Kidney epithelial cell (primary cell): ENCODE measurements at places on chromosomes 1 and 21.

DNA sequence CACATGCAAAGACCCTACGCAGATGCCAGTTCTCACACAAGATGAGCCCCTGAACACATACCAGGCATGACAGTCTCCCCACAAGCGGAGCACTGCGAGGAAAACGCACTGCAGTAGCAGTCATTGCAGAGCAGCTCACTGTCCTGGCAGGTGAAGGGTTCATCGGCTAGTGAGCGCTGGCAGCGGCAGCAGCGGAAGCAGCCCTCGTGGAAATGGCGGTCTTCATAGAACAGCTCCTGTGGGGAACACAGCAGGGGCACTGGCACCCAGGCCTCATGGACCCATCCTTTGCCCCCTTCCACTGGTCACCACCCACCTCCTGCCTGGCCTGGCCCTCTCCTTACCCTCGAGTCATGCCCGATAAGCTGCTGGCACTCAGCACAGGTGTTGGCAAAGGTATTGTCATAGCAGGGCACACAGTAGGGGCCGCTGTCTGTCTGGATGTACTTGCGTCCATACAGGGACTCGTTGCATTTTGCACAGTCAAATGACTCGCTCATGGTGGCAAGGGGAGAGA is 6.3 kb downstream of the FHL3 start:
- DNase-seq: no peak

- DNase-seq: no peak
Measured at GRCh38 chr1:15094719-15095495, 58.6 kb upstream of the TMEM51 start.

DNA sequence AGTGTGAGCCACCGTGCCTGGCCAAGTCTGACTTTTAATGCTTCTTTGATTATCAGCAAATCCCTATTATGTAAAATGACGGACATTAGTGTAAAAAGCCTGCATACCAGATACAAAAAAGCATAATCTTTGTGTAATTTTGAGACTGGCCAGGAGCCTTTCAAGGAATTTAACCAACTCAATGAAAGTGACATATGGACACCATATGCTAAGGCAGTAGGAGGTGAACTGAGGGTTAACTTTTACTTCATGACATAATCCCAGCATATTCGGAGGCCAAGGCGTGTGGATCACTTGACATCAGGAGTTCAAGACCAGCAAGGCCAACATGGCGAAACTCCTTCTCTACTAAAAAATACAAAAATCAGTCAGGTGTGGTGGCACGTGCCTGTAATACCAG is 94.6 kb downstream of the EIF4G3 start:
- no peak for DNase-seq

DNA sequence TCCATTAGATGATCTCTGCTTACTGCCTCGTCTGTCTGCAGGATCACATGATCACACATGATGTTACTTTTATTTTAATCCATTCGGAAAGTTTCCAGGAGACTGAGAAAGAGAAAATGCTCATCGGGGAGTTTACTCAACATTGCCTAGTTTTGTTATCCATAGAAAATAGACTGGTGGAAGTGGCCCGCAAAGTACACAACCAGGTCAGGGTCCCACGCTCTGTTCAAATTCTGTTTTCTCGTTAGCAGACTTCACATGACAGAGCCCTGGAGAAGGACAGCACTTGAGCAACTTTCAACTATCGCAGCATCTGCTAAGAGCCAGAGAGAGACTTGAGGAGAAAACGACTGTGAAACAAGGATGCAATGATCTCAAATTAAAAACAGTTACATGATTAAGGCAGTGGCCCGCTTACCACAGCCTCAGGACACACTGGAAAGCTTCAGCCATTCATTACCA is 44.2 kb downstream of the ADAMTS1 start:
- no peak for DNase-seq

GRCh38 chr1:12314333-12314903 is 84.6 kb downstream of the VPS13D start:
- no peak for DNase-seq

DNA sequence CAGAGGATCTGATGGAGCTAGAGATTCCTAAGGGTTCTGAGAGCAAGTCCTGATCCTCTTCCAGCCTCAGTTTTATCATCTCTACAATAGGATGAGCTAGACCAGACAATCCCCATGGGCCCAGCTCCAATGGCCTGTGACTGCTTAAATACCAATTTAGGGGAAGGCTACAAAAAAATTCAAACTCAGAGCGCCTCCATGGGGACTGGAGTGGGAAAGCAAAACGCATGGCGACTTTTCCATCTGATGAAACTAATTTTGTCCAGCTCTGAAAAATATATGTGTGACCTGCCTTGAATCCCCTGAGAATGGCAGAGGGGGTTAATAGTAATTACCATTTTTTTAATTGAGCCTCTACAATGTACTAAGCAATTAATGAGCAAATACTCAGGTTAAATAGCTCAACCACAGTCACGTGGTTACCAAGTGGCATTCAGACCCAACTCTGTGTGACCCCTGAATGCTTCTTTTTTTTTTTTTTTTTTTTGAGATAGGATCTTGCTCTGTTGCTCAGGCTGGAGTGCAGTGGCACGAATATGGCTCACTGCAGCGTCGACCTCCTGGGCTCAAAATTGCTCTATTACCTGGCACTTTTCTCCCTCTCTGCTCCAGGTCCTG is 8.4 kb downstream of the EXTL1 start:
- DNase-seq: no peak

GRCh38 chr1:206892351-206892984 is 4.8 kb upstream of the IL24 start:
- DNase-seq: no peak

DNA sequence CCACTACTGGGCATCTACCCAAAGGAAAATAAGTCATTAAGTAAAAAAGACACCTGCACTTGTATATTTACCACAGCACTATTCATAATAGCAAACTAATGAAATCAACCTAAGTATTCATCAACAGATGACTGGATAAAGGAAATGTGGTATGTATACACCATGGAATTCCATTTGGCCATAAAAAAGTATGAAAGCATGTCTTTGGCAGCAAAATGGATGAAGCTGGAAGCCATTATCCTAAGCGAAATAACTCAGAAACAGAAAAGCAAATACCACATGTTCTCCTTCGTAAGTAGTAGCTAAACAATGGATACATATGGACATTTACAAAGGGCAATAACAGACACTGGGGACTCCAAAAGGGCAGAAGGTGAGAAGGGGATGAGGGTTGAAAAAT is 485.7 kb upstream of the BRINP3 start:
- DNase-seq: no peak

DNA sequence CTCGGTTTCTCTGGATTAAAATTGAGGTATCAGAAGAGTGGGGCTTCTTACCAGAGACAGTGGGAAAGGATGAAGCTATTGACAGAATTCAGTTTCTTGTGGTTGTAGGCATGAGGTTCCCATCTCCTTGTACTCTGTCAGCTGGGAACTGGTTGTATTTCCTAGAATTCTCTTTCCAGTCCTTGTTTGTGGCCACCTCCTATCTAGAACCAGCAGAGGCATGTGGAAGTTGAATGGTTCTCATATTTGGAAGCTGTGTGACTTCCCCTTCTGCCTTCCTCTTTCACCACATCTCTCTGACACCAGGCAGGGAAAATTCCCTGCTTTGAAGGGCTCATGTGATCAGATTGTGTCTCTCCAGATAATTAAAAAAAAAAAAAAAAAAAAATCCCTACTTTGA is 457.7 kb upstream of the ADAMTS5 start:
- DNase-seq: no peak

GRCh38 chr1:85975912-85976371 is 180.6 kb downstream of the COL24A1 start:
- no peak for DNase-seq

DNA sequence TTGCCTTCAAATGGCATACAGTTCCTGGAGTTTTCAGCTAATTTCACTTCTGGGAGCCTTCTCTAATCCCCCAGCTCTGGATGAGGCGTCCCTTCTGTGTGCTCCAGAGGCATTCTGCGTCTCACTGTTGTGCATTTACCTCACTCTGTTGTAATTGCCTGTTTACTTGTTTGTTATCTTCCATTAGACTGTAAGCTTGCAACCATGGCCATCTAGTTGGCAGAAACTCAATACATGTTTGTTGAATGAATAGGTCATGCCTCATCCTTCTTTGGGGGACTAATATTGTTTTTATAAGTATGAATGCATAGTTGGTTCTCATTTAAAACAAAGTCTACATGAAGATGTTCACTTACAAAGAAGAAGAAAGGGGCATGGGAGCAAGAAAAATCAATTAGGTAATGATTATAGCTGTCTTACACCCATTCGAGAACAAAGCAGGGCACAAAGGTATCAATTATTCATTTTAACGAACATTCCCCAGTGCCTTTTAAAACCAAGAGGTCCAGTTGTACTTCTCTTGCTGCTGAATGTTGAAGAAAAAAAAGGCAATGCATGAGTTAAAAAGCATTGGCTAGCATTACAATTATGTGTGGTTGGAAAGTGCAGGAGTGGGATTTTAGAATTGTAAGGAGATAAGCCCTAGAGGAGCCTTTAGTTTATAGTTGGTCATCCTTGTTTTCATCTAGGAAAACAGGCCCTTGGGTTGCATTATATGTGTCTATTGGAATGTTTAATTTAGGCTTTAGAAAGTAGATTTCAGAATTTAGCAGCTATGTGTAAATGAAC is 6.0 kb downstream of the RGL1 start:
- no peak for DNase-seq

DNA sequence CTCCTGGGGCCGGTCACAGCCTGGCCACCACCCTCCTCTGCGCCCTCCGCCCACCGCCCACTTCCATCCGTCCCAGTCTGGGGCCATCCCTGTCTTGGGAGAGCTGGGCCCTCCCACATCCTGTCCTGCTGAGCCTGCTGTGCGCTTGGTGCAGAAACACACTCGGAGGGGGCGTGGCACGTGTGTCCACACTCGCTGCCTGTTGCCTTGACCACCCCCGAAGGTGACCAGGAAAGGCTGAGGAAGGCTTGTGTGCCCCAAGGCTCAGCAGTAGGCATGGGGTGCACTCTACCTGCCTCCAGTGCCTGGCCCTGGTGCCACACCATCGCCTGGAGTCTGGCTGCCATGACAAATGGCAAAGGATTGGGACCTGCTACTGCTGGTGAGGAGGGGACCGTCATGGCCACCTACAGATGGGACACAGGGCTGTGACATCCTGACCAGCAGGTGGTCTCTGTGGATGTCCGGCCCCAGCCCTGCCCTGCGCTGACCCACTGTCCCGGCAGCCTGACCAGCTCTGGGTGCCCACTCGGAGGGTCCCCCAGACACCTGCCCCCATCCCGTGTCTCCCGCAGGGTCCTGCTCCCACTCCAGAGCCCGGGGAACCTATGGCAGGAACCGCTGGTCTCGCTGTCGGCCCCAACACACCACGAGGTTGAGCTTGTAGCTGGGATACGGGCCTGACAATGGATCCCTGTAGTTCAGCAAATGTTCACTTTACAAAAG is 23.2 kb upstream of the PTTG1IP start:
- no peak for DNase-seq

- no peak for DNase-seq
Measured at GRCh38 chr1:29679316-29679715, 443.0 kb downstream of the PTPRU start.

DNA sequence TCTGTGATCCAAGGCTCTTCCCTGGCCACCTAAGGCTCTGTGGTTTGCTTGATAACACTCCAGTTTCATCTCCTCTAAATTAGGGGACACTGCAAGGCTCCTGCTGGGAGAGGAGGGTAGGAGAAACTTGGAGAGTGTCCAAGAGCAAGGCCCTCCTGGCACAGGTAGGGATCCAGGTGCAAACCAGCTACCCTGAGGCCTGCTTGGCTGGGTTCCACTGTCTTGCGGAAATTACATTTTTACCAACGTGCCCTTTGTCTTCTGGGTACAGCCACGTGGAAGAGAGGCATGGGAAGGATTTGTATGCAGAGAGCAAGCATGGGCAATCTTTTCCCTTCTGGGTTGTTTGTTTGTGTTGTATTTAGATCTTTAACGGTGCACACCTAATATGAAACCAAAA is 132.5 kb downstream of the PRDM2 start:
- DNase-seq: no peak

GRCh38 chr1:115300087-115300876 is 37.8 kb downstream of the NGF start:
- DNase-seq: no peak

GRCh38 chr1:217191441-217191840 is 439.4 kb downstream of the GPATCH2 start:
- DNase-seq: no peak

DNA sequence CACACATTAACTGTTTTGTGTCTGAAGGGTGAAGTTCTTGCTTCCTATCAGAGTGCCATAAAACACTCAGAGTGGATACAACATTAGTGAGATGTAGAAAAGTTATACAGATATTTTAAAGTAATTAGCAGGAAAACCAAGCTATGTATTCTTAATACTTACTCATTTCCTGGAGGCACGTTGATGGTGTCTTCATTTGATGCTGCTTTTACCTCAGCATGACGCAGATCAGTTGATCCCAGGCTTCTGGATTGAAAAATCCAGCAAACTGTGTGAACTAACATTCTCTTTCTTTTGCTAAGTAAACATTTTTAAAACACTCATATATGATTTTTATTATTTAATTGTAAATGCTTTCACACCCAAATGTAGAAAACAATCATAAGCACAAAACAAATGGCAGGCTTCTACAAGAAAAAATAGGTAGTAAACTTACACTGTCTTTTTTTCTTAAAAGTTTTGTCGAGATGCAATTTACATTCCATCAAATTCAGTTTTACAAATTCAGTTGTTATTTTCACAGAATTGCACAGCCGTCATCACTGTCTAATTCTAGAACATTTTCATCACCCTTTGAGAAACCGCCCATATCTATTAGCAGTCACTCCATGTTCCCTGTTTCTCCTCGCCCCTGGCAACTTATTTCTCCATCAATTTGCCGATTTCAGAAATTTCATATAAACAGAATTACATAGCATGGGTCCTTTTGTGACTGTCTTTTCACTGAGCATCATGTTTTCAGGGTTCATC is 198.9 kb downstream of the LRRC7 start:
- no peak for DNase-seq

DNA sequence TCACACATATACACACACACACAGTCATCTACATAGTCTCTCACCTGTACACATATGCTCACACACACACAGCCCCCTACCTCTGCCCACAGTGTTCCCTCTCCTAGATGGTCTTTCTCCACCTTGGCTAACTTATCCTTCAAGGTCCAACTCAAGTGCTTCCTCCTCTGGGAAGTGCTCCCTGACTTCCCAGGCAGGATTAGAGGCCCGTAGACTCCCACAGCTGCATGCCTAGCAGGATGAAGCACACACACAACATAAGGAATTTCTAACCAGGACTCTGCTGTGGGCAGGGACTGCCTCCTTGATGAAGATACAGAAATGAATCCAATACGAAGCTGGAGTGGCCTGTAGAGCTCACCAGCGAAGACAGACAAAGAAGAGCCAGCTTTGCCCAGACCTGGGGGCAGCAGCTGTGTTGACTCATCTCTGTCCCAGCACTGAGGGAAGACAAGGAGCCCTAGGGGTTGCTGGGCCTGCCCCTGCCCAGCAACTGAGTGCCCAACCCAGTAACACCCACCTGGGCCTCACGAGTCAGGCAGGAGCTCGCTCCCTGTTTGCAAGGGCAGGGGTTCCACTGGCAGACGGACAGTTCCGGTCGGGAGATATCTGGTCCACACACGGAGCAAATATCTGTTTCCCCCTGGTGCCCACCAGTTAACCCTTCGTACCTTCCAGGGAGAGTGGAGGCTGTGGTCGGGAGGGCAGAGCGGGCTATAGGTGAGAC is 100.8 kb downstream of the DMRTB1 start:
- DNase-seq: no peak

- DNase-seq: no peak
Measured at GRCh38 chr1:186566140-186566855, 105.4 kb upstream of the PDC start.

GRCh38 chr21:16195538-16195910 is 465.7 kb downstream of the USP25 start:
- no peak for DNase-seq
